ENCODE measurements at places on chromosomes 1 and 21.
A peak's percentile ranks its signal among the peaks of the same experiment; 100 is the strongest.

DNA sequence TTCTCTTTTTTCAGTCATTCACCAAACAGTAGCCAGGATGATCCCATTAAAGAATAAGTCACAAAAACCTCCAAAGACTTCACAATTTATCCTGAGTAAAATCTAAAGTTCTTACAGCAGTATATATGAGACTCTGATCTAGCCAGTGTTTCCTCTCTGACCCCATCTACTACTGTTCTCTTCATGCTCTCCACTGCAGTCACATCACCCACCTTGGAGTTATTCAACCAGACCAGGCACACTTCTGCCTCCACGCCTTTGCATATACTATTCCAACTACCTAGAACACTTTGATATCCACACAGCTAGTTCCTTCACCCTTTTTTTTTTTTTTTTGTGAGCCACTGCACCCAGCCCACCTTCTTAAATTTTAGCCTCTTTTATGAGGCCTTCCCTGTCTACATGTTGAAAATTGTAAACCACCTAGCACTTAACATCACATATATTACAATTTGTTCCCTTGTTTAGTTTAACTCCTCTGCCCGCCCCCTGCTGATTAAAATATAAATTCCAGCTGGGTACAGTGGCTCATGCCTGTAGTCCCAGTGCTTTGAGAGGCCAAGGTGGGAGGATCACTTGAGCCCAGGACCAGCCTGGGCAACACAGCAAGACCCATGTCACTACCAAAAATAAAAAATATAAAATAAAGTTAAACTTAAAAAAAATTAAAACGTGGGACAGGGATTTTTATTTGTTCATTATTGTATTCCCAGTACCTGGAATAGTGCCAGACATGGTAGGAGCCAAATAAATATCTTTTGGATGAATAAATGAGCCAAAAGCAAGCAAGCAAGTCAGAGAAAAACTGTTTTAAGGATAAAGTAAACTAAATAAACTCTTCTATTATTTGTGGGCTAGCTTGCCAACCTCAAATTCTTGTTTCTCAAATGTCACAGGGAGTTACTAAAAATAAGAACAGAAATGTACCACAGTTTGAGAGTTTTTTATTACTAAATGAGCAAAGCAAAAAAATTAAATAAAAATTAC lies 35.2 kb upstream of the MUTYH start:
- H3K27ac ChIP-seq: no peak overlapping the region
- no peaks in the 10 kb centered on the region for H3K27me3 ChIP-seq
- no peaks in the 10 kb centered on the region for H3K4me1 ChIP-seq
- DNase-seq: no peak

DNA sequence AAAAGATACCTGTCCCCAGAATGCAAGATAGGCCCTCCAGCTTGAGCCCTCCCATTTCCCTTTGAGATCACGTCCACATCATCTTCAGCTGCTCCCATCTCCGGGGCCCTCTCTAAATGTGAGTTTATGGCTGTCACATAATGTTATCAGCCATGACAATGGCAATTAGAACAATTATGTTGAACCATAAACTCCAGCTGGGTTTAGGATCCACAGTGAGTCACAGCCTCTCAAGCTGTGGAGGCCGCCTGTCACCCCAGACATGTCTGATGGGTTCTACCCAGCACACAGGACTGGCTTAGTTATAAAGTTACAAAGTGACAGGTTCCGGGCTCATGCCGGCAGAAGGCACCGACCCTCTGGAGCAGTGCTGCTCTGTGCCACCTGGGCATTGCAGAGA lies 597.3 kb downstream of the PTPRU start:
- no peaks in the 10 kb centered on the region for H3K4me1 ChIP-seq
- DNase-seq: no peak
- no peak overlapping the region for H3K27ac ChIP-seq
- no peak overlapping the region for H3K4me3 ChIP-seq

GRCh38 chr1:43913051-43913501 lies 20.5 kb upstream of the ARTN start:
- DNase-seq: no peak
- no peak overlapping the region for H3K27ac ChIP-seq
- H3K36me3 ChIP-seq: no peaks in the 10 kb centered on the region
- no peaks in the 10 kb centered on the region for H3K27me3 ChIP-seq
- no peaks in the 10 kb centered on the region for H3K4me1 ChIP-seq
- H3K4me3 ChIP-seq: no peak overlapping the region

GRCh38 chr1:232769733-232770132 lies 35.5 kb upstream of the MAP10 start:
- no peaks in the 10 kb centered on the region for H3K27me3 ChIP-seq
- no peak overlapping the region for H3K4me3 ChIP-seq
- H3K27ac ChIP-seq: no peak overlapping the region
- no peaks in the 10 kb centered on the region for H3K4me1 ChIP-seq
- DNase-seq: no peak

DNA sequence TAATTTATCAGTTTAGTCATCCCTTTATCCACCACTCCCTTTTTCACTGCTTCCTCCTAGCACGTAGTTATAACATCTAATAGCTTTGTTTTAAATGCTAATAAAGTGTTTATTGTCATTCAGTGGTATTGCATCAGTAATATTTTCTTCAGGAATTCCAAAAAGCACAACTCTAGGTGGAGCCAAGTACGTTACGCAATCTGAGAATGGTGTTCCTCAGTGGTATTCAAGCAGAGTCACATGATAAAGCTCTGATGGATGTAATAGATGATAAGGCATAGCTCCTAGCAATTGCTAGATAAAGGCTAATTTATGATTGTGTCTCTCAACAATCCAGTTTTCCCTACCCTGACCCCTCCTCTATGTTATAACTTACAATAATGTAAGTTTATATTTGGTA lies 494.6 kb upstream of the ADGRL4 start:
- H3K27ac ChIP-seq: no peak overlapping the region
- no peak for DNase-seq
- H3K36me3 ChIP-seq: no peaks in the 10 kb centered on the region
- no peak overlapping the region for H3K4me3 ChIP-seq
- no peaks in the 10 kb centered on the region for H3K4me1 ChIP-seq

- no peak for DNase-seq
- H3K4me1 ChIP-seq: peaks cover 20% of the 10 kb centered on the region
- no peak overlapping the region for H3K27ac ChIP-seq
- H3K4me3 ChIP-seq: no peak overlapping the region
- no peaks in the 10 kb centered on the region for H3K36me3 ChIP-seq
- H3K27me3 ChIP-seq: no peaks in the 10 kb centered on the region
Measured at GRCh38 chr1:109882288-109883245, 28.1 kb upstream of the CSF1 start.

GRCh38 chr21:17650292-17650691 lies 37.6 kb upstream of the BTG3 start:
- H3K4me3 ChIP-seq: no peak overlapping the region
- no peaks in the 10 kb centered on the region for H3K4me1 ChIP-seq
- no peaks in the 10 kb centered on the region for H3K27me3 ChIP-seq
- no peaks in the 10 kb centered on the region for H3K36me3 ChIP-seq
- no peak overlapping the region for H3K27ac ChIP-seq
- no peak for DNase-seq

- H3K27ac ChIP-seq: no peak overlapping the region
- H3K36me3 ChIP-seq: no peaks in the 10 kb centered on the region
- no peak for DNase-seq
- no peak overlapping the region for H3K4me3 ChIP-seq
Measured at GRCh38 chr21:42356046-42356445, 5.3 kb upstream of the TFF2 start.

DNA sequence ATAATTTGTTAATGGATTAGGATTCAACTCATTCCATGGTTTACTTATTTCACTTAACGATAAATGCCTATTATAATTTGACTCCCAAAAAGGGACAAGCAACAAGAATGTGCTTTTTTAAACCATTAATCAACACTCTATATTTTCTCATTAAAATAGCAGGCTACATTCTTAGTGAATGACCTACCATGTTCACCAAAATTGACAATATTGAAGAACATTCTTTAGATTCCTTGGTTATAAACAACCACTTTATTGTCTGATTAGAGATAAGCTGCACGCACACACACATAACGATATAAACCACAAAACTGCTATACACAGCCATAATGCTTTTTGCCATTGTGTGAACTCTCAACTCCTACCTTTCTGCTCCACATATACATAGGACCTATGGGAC lies 75.4 kb upstream of the LRRC7 start:
- H3K36me3 ChIP-seq: no peaks in the 10 kb centered on the region
- H3K27me3 ChIP-seq: no peaks in the 10 kb centered on the region
- H3K4me1 ChIP-seq: no peaks in the 10 kb centered on the region
- DNase-seq: no peak

DNA sequence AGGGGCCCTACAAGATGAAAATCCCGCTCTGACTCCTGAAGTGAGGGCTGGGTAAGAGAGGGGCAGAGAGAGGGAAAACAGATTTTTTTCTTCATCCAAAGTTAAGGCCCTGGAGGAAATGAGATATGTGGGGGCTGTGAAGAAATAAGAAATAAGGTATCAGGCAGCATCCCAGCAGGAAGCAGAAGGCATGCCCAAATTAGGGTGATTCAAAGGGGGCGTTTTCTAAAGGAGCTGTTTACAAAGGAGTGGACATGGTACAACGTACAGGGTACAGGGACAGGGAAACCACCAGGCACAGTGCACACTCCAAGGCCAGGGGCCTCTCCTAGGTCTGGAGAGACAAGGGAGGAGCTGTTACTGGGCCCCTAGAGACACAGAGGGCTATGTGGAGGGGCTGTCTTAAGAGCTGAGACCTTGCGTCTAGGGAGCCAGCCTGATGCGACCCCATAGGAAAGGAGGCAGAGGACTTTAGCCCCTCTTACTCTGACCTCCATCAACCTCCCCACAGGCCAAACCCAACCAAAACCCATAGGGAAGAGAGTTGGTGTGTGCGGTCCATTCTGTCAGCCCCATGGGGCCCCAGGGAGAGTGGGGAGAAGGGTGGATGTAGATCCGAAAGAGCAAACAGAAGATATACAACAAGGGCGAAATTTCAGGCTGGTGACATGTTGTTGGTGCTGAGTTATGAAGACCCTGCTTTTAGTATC lies 38.6 kb downstream of the STYXL2 start:
- no peak overlapping the region for H3K27ac ChIP-seq
- H3K4me1 ChIP-seq: no peaks in the 10 kb centered on the region
- H3K36me3 ChIP-seq: no peaks in the 10 kb centered on the region
- H3K27me3 ChIP-seq: no peaks in the 10 kb centered on the region
- no peak for DNase-seq

- H3K4me3 ChIP-seq: no peak overlapping the region
- no peaks in the 10 kb centered on the region for H3K4me1 ChIP-seq
- H3K27ac ChIP-seq: no peak overlapping the region
- H3K27me3 ChIP-seq: no peaks in the 10 kb centered on the region
- no peaks in the 10 kb centered on the region for H3K36me3 ChIP-seq
- DNase-seq: no peak
Measured at GRCh38 chr1:189605226-189605625, 872.4 kb downstream of the BRINP3 start.

- no peaks in the 10 kb centered on the region for H3K4me1 ChIP-seq
- H3K36me3 ChIP-seq: no peaks in the 10 kb centered on the region
- no peak overlapping the region for H3K4me3 ChIP-seq
- no peak overlapping the region for H3K27ac ChIP-seq
Measured at GRCh38 chr1:77096496-77097255, 122.6 kb downstream of the PIGK start.

DNA sequence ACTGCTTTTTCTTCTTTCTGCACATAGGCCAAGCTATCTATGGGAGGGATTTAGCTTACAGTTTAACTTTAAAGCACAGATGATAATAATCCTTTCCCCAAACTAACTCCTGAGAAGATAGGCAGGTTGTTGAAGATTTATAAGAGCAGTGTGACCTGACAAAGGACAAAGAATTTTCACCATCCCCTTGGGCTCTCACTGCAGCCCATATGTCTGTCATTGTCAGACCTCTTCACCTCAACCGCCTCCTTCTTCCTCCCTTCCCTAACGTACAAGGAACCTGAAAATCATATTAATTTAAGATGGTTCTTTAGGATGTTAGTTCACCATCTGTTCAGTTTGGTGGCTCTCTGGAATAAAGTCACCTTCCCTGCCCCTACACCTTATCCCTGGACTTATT lies 5.0 kb downstream of the RNU1-2 start:
- no peaks in the 10 kb centered on the region for H3K36me3 ChIP-seq
- H3K27me3 ChIP-seq: no peaks in the 10 kb centered on the region
- H3K4me1 ChIP-seq: peaks cover 18% of the 10 kb centered on the region
- no peak overlapping the region for H3K4me3 ChIP-seq
- no peak for DNase-seq

GRCh38 chr1:5464366-5464765 lies 527.9 kb downstream of the NPHP4 start:
- no peaks in the 10 kb centered on the region for H3K4me1 ChIP-seq
- no peaks in the 10 kb centered on the region for H3K36me3 ChIP-seq
- no peak overlapping the region for H3K4me3 ChIP-seq

- DNase-seq: no peak
- no peak overlapping the region for H3K27ac ChIP-seq
Measured at GRCh38 chr1:6128276-6129081, 51.6 kb downstream of the CHD5 start.

DNA sequence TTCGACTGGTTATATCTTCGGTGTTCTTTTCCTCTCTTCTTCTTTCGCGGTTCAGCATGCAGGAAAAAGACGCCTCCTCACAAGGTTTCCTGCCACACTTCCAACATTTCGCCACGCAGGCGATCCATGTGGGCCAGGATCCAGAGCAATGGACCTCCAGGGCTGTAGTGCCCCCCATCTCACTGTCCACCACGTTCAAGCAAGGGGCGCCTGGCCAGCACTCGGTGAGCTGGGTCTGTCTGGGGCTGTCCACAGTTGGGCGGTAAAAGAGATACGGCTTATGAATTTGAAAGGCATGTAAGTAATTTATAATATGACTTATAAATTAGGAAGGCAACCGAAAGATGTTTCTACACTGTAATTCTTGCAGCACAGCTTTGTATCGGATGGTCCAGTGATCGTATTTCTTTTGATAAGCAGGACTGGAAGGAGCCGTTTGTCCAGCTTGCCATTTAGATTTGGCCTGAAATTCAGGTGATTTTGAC lies 334 bp downstream of the CTH start:
- H3K36me3 ChIP-seq: no peaks in the 10 kb centered on the region
- H3K27ac ChIP-seq: peak overlapping the region; percentile 91
- no peak for DNase-seq
- H3K4me3 ChIP-seq: peak overlapping the region; percentile 69
- H3K4me1 ChIP-seq: peaks cover 8% of the 10 kb centered on the region

GRCh38 chr1:2989976-2990375 lies 31.3 kb upstream of the ACTRT2 start:
- no peaks in the 10 kb centered on the region for H3K4me1 ChIP-seq
- H3K27ac ChIP-seq: no peak overlapping the region
- no peak overlapping the region for H3K4me3 ChIP-seq
- no peaks in the 10 kb centered on the region for H3K27me3 ChIP-seq

DNA sequence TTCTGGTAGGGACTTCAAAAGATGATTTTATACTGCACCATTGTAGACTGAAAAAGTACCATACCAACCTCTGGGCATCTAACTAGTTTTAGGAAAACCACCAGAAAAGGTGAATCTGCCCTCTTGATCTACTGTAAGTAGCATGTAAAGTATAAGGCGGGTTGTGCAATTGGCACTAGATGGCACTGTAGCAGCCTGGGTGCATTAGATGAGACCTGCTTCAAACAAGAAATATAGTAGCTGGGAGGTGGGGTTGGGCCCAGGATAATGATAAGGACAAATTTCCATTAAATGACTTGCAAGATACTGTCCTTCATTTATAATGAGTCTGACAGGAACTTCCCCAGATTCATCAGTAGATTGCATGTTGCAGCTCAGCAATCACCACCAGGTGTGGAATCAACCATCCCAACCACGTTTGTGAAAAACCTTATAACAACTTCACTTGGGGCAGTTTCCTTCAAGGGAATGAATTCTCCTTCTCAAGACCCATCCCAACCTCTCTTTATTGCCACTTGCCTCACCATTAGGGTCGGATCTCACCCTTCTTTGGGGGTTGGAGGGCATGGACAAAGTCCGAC lies 37.3 kb upstream of the IL10 start:
- no peak overlapping the region for H3K4me3 ChIP-seq
- DNase-seq: peak; percentile 58
- no peaks in the 10 kb centered on the region for H3K27me3 ChIP-seq
- no peaks in the 10 kb centered on the region for H3K36me3 ChIP-seq
